ENCODE measurements at places on chromosomes 11 and 22. TPM values are rescaled to one million over a fixed set of nuclear protein-coding genes. Genes with fewer than 3 reads are reported as not detected.

DNA sequence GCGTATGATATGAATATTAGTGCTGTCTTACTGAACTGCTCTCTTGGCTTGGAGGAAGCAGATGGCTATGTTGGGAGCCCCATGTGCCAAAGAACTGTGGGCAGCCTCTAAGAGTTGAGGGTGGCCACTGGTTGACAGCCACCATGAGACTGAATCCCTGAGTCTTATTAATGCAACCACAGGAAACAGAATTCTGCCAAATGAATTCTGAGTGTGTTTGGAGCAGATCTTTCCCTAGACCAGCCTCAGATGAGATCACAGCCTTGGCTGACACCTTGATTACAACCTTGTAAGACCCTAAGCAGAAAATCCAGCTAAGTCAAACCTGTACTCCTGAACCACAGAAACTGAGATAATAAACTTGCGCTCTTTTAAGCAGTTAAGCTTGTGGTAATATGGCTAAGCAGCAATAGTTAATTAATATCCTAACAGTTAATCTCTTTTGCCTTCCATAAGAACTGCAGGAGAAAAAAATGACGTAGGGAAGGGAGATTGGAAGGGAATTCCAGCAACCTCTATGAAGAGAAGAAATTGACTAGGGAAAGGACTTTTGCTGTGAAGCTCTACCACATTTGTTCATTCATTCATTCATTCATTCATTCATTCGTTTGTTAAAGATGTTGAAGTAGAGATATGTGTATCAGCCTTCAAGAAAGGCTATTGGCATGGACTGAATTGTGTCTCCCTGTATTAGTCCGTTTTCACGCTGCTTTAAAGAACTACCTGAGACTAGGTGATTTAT is 26.8 kb downstream of the ADM start:
- DNase-seq: no peak

DNA sequence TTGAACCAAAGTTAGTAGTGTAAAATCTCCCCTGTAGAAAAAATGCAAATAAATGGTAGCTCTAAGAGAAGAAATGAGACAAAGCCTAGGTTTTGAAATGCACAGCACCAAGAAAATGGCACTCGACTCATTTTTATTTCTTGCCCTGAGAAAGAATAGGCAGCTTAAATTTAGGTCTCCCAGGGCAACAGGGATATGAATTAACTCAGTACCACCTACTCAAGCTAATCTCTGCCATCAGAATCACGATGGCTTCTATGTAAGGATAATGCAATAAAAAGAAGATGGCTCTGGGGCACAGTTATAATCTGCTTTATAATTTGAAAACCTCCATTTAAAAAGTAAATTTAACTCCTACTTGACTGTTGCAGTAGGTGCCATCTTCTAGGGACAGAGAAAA is 1784.3 kb downstream of the LRRC4C start:
- DNase-seq: no peak

RIBC2 gene
- 0.41 TPM for total RNA-seq

C11orf86 gene
- not detected for total RNA-seq

ATF4 gene
- 92.9 TPM for total RNA-seq

- no peak for DNase-seq
Measured at GRCh38 chr11:74279256-74279655, 32.2 kb downstream of the P4HA3 start.

Data from frontal cortex (tissue), 4 donors.